A549 (cell line): ENCODE measurements at places on chromosomes 4 and X.

GRCh38 chr4:104417357-104417882 lies 77.3 kb downstream of the CXXC4 start:
- no peak for DNase-seq

- DNase-seq, result no peak
Measured at GRCh38 chr4:38289553-38289952, 329.4 kb downstream of the PTTG2 start.

GRCh38 chr4:116585246-116585645 lies 500.1 kb downstream of the TRAM1L1 start:
- no peak for DNase-seq

GRCh38 chrX:20971250-20971649 lies 403.0 kb upstream of the CNKSR2 start:
- DNase-seq, result no peak
